ENCODE measurements at places on chromosomes 3 and 15. TPM values are rescaled to one million over a fixed set of nuclear protein-coding genes. Genes with fewer than 3 reads are reported as not detected.

Gene IL20RB
- total RNA-seq: 0.89 TPM

Gene TF
- 111 TPM for total RNA-seq

Gene RHOV
- total RNA-seq: not detected

Gene RYR3
- 0.15 TPM for total RNA-seq

Gene LNP1
- total RNA-seq: 2.8 TPM

Gene ZDHHC3
- 42.7 TPM for total RNA-seq

Gene CP
- total RNA-seq: 35.6 TPM

Gene SAMD7
- not detected for total RNA-seq

Gene CTXND1
- total RNA-seq: 0.24 TPM

Gene TKT
- 91.0 TPM for total RNA-seq

- no peak for DNase-seq
Observed at GRCh38 chr15:60485365-60486055, 6.6 kb upstream of the ICE2 start.

GRCh38 chr3:15628967-15629366, 27.4 kb downstream of the BTD start:
- DNase-seq: no peak

DNA sequence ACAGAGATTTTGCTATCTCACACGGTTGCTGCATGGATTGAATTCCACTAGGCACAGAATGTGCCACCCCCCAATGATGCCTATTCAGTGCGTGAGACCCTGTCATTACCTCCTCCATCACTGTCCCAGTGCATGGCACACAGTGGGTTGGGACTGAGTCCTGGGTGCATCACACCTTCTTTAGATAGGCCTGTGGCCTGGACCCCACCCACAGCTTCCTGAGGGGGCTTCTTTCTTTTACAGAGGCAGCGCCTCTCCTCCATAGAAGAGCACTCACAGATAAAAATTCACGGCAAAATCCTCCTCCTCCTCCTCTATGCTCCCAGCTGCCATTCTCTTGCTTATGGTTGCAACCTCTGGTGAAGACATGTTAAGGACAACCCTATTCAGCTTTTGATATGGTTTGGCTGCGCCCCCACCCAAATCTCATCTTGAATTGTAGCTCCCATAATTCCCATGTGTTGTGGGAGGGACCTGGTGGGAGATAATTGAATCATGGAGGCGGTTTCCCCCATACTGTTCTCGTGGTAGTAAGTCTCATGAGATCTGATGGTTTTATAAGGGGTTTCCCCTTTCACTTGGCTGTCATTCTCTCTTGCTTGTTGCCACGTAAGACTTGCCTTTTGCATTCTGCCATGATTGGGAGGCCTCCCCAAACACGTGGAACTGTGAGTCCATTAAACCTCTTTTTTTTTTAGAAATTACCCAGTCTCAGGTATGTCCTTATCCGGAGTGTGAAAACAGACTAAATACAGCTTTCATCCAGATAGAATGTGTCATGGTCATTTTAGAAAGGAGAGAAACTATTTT, 147.6 kb downstream of the KLF13 start:
- DNase-seq: no peak

- no peak for DNase-seq
Observed at GRCh38 chr3:36905545-36905944, 39.3 kb downstream of the TRANK1 start.

- DNase-seq: peak; percentile 76
Observed at GRCh38 chr15:85831415-85832113, 36.8 kb upstream of the KLHL25 start.

GRCh38 chr3:134543113-134543512, 57.3 kb downstream of the CEP63 start:
- no peak for DNase-seq

- no peak for DNase-seq
Observed at GRCh38 chr3:131840156-131840797, 194.5 kb downstream of the CPNE4 start.

GRCh38 chr3:33433843-33434242, 6.4 kb downstream of the UBP1 start:
- DNase-seq: no peak

DNA sequence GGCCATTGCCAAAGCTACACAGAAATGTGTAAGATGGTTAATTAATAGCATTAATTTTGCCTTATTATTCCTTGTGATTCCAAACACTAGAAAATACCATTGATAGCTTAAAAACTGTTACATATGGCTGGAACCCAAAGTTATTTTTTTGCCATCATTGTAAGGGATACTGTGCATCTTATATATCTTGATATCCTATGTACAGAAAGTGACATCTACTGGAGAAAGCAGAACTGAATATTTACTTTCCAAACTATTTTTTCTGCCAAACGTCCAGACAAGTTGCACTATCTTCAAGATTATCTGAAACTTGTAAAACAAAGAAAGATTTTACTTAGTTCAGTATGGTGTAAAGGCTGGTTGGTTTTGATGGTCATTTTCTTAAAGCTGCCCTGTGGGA, 33.3 kb upstream of the MEIS2 start:
- DNase-seq: no peak

DNA sequence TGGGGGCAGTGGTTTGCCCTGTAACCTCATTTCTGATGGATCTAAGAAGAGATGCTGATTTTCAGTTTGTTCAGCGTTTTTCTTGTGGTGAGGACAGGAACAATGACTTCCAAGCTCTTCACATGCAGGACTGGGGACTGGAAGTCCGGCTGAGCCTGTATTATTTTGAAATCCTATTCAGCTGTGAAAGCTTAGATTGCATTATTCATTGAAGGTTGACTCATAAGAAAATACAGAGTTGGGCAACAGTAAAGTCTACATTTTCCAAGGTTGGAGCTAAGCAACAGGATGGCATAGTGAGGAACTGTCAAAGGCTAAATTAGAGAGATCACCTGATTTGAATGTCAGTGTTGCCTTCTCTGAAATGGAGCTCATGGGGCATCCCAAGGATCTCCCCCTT, 230.9 kb upstream of the FEZF2 start:
- no peak for DNase-seq

GRCh38 chr3:189519458-189519857, 111.7 kb upstream of the TP63 start:
- no peak for DNase-seq

- DNase-seq: no peak
Observed at GRCh38 chr3:22117751-22118346, 366.8 kb upstream of the ZNF385D start.

- no peak for DNase-seq
Observed at GRCh38 chr15:29652595-29652994, 169.7 kb downstream of the TJP1 start.

DNA sequence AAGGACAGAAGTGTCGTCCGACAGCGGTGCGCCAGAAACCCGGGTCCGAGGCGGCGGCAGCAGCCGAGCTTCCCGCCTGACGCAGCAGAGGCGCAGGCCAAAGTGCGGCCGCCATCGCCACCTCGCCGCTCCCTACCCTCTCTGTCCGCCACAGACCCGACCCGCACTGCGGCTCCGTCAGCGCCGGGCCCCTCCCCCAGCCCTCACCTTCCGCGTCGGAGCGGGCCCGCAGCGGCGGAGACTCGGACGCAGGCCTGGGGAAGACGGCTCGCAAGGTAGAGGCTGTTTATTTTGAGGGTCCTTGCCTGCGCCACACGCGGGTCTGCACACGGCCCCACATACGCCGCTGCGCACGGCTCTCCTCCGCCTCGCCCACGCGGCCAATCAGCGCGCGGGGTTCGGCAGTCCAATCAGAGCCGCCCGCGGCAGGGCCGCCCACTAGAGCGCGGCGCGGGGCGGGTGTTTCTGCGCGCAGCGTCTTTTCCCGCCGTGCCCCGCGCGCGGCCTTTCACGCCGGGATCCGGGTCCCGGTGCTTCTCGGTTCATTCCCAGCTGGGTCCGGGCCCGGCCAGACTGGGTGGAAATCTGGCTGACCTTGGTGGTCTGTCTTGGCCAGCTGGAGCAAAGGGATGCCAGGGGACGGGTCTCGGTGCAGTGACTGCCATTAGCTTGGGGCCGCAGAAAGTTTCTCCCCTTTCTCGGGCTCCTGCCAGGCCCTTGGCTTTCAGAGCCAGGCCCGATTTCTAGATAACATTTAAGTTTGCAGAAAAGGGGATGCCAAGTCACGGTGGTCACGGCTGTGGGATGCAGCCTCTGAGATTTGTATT, at the start of gene CNBP:
Gene CNBP (minus strand): TSS at position 328 of the 827 bp plus-strand sequence. CDS start 12,139 bp downstream, outside the sequence.
- peak; percentile 95 for DNase-seq

DNA sequence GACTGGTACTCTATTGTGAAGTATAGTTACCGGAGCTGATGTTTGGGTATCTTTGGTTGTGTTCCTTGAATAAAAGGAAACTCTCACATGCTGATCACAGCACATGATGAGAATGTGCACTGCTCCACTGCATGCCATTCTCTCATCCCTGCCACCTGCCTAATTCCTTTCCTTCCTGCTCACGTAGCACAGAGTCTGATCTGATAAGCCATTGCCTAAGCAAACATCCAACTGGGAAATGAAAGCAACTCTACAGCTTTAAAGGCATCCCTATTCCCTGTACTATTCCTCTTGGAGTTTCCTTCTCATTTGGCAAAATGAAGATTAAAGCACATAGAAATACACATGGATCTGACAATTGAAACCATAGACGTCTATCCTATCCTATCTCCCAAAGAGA, 359.8 kb downstream of the C3orf38 start:
- no peak for DNase-seq

- DNase-seq: no peak
Observed at GRCh38 chr3:81043009-81043408, 718.4 kb downstream of the GBE1 start.

- DNase-seq: no peak
Observed at GRCh38 chr15:72044956-72045355, 73.0 kb downstream of the MYO9A start.

- DNase-seq: no peak
Observed at GRCh38 chr15:63029676-63030075, 12.9 kb upstream of the TPM1 start.

DNA sequence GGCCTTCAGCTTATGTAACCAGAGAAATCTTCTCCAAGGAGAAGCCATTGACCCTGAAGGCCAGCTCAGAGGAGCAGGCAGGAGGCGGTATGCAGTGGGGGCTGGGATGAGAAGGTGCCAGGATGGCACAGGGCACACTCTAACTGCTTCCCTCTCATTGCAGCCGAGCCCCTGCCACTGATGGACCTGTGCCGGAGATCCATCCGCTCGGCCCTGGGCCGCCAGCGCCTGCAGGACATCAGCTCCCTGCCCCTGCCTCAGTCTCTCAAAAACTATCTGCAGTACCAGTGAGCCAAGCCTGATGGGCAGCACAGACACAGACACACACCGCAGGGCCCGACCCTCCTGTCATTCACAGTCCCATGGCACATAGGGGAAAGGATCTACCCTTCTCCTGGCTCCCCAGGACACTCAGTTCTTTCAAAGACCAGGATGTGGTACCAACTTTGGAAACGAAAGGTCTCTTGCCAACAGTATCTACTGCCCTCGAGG, 84.6 kb upstream of the PXYLP1 start:
- no peak for DNase-seq

DNA sequence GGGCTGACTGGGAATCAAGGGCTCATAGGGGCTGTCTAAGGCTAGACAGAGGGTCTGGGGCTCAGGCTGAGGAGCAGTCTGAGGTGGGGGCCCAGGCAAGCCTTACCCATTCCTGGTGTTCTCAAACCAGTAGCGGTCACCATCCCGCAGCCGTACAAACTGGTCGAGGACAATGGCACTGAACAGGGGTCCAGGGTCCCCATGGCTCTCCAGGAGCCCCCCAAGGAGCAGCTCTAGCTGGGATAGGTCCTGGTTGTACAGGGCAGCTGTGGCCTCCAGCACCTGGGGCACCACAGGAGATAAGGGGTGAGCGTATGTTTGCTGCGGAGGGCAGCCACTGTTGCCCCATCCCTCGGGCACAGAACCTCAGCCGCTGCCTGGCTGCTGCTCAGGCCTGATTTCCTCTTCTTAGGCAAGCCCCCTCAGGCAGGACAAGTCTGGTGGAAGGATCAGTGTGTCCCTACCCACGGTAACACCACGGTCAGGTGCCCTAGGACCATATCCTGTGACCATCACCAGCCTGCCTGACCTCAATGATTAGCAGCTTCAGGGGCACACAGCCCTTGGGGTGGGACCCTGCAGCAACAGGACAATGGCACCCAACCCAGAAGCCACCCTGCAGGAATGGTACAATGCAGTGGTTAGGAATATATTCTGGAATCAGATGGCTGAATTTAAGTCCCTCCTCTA, 5.9 kb downstream of the DUOX2 start:
- no peak for DNase-seq

- no peak for DNase-seq
Observed at GRCh38 chr15:78634210-78635145, 6.5 kb downstream of the CHRNB4 start.

- DNase-seq: no peak
Observed at GRCh38 chr3:170324962-170325361, 32.6 kb upstream of the SKIL start.

GRCh38 chr3:111521891-111522290, 20.1 kb upstream of the CD96 start:
- no peak for DNase-seq

DNA sequence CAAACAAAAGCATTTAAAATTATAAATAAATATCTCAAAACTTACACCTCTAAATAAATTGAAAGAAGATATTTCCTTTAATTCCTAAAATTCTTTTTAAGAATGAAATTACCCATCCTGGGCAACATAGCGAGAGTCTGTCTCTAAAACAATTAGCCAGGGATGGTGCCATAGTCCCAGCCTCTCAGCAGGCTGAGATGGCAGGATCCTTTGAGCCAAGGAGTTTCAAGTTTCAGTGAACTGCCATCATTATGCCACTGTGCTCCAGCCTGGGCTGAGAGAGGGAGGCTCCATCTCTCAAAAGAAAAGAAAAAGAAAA, 25.4 kb downstream of the AADAC start:
- DNase-seq: no peak

GRCh38 chr15:52294881-52295420, 653 bp downstream of the MYO5C start:
- no peak for DNase-seq

DNA sequence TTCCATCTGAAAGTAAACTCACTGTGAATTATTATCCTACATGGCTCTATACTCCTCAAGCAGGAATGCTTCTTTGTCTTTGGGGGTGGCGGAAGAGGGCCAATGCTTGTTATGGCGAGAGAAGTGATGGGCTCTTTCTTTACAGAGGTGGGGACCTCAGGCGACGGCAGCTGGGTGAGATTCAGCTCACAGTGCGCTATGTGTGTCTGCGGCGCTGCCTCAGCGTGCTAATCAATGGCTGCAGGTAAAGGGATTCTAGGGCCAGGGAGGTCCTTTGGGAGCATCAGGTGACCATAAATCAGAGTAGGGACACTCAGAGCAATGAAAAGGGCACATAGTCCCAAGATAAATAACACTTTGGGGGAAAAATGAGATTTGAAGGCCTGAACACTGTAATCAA, 39.0 kb downstream of the ESYT3 start:
- DNase-seq: no peak

GRCh38 chr3:71488391-71488809, 95.1 kb downstream of the FOXP1 start:
- no peak for DNase-seq

DNA sequence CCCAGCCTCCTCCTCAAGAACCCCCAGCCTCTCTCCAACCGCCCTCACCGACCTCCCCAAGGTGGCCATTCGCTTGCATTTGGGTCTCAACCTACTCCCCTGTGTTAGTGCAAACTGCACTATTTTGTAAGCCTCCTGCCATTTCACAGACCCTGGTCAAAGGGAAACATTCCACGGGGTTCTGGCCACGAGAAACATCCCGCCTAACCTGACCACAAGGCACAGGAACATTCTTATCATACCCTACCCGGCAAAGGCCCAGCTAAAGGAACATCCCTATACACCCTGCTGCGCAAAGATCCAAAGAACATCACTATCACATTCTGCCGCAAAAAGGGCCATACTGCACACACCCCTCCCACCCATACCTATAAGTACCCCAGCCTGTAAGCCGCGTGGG, 22.9 kb downstream of the RPSA start:
- no peak for DNase-seq

GRCh38 chr3:110743202-110743601, 328.4 kb upstream of the NECTIN3 start:
- DNase-seq: no peak
